Globus pallidus (tissue), 1 donor: ENCODE measurements at places on chromosomes 13 and 19.
A peak's percentile ranks its signal among the peaks of the same experiment; 100 is the strongest.

- DNase-seq: no peak
Measured at GRCh38 chr13:51733374-51734298, 70.3 kb downstream of the DHRS12 start.

DNA sequence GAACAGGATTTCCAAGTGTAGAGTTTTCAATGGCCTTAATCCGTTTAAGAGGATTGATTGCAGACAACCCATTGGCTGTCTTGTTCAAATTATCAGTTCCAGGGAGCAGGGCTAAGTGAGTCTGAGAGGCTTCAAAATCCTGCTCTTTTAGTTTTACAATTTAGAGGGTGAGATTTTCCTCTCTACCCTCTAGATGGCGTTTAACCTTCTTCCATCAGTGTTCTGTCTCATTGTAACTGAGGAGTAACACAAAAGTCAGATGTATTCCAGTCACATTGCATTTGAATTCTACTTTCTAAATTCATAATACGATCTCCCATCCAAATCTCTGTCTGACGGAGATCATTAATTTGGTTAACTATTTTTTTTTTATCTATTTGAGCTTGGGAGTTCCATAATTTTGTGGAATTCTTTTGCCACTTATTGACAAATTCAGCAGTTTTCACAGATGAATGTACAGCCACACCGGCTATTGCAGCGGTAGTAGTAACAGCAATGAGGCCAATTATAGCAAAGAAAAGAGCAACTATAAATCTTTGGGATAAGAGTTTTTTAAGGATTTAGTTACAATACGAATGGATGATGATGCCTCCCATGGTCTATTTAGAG, 7.8 kb upstream of the C19orf84 start:
- DNase-seq: no peak

DNA sequence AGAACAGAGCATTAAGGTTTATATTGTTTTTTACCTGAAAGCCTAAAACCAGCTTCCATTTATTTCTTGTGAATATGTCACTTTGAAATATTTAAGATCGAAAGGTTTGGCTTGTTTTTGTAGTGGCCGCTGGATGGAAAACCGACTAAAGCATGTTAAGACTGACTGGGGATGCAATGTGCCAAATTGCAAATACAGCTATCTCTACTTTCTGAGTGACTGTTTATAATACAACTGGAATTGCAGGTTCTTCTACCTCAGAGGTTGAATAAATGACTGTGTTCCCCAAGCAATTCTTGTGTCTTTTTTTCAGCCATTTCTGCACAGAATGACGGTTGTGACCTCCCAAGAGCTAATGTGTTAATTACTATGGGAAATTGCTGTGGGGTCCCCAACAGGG, 50.0 kb upstream of the TMTC4 start:
- DNase-seq: no peak

DNA sequence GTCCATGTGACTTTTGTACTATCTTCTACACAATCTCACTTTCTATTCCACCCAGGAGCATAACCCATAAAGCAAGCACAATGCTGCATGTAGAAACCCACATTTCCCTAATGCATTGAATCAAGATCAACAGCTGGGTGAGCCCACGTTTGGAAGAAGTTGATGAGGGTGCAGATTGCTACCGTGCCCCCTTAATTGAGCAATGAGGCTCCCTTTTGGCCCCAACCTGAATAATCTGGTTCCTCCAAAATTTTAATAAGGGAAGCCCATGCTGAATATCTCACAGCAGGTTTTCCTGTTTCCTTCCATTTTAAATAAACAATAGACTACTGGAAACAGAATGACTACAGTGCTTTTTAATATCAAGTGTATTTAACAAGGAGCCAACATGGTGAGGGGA, 403.6 kb upstream of the SGCG start:
- no peak for DNase-seq

GRCh38 chr19:12015015-12015752, 20.3 kb downstream of the ZNF433 start:
- DNase-seq: no peak

- no peak for DNase-seq
Measured at GRCh38 chr13:86559901-86560300, 760.7 kb upstream of the SLITRK6 start.

DNA sequence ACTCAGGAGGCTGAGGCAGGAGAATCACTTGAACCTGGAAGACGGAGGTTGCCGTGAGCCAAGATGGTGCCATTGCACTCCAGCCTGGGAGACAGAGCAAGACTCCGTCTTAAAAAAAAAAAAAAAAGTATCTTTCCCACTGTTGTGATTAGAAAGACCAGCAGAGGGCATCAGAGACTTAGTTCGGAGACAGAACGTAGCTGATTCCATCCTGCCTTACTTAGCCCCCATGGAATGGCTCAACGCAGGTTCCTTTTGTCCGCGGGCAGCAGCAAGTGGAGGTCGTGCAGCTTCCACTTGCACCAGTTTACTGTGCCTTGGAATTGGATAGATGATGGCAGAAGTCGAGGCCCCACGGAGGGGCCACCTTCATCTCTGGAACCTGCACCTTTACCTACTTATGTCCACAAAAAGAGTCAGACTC, 8.1 kb downstream of the TIMM29 start:
- DNase-seq: peak; percentile 57

DNA sequence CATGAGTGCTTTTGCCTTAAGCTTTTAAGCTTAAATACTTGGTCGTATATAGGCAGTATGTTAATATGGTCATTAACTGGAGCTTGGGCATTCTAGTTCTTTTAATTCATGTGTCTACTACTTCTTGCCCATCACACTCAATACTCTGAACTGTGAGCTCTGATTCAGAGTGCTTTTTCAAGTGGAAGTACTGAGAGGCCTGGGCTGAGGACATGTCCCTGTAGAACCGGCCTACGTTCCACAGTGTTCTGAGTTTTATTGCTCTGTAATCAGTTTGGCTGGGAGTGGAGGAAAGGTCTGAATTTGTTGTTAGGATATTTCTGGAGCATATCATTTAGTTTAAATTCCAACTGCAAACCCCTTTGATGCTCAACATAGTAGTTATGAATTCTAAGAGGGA, 1744.8 kb upstream of the MIR17HG start:
- DNase-seq: no peak

DNA sequence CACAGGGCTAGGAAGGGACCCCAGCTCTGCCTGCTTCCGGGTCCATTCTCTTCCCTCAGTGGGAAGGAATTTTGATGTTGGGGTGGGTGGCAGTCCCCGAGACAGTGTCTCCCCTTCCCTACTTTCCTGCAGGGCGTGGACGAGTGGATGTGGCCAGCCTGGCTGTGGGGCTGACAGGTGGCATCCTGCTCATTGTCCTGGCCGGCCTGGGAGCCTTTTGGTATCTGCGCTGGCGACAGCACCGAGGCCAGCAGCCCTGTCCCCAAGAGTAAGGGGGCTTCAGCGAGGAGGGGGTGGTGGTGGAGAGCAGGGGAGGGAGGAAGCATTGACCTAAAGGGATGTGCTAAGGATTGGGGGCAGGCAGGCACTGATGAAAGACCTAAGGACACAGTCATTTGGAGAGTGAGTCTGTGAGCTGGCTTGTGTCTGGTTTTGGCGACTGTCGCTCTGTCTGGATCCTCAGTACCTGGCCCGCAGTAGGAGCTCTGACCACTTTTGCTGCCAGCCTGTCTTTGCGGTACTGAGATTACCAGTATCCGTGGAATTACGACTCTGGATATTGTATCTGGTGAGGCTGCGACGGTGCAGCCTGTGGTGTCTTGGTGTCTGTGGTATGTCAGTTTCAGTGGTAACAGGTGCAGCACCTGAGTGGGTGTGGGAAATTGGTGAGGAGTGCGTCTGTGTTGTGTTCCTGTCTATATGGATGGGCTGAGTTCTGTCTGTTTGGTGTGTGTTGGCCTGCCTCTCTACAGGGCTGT, 2.4 kb upstream of the PRR12 start:
- DNase-seq: no peak

DNA sequence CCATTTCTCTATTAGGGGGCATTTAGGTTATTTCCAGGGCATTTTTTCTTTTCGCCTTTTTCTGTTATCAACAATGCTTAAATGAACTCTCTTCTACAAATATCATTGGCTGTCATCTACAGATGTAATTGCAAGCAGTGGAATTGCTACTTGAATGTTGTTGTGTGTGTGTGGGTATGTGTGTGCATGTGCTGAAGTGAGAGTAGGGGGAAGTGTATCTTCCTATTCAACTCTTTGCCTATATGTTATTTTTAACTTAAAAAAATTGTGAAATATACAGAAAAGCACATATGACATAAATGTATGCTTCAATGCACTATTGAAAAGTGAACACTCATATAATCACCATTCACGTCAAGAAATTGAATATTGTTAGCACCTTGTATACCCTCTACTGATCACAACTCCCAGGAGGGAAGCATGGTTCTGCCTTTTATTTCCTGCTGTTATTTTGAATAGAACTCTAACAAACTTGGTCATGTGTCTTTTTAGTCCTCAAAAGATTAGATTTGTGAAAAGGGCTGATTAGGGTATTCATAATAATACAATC, 24.7 kb downstream of the WDFY2 start:
- no peak for DNase-seq

DNA sequence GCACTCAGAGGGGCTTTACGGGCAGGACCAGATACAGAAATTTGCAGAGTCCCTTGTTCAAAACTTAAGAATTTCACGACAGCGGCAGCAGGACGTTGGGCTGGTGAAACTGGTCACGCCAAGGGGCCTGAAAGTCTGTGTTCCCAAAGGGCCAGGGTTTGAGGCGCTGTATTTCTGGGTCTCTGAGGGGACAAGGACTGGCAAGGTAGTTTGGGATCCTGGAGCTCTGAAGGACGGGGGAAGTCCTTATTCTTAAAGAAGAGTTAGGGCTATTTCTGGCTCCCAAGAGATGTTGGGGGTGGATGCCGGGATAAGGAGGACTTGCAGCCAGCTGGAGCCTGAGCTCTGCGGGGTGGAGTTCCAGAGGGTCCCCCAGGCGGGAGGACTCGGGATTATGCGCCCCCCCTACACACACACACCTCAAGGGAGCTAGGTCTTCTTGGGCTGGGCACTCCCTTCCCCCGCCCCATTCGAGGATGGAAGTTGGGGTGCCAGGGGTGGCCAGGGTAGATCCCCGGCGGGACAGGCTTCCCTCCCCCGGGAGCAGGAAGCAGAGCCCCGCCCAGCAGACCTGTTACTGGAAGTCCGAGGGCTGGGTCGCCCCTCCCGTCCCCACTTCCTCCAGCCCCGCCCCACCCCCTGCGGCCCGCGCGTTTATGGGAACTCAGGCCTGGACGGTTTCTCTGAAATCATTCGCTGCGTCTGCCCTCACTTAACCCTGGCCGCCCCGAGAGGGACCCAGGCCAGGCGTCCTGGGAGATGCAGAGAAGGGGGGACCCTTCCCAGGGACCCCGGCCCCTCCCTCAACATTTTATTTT, 5.6 kb downstream of the BCL3 start:
- no peak for DNase-seq

DNA sequence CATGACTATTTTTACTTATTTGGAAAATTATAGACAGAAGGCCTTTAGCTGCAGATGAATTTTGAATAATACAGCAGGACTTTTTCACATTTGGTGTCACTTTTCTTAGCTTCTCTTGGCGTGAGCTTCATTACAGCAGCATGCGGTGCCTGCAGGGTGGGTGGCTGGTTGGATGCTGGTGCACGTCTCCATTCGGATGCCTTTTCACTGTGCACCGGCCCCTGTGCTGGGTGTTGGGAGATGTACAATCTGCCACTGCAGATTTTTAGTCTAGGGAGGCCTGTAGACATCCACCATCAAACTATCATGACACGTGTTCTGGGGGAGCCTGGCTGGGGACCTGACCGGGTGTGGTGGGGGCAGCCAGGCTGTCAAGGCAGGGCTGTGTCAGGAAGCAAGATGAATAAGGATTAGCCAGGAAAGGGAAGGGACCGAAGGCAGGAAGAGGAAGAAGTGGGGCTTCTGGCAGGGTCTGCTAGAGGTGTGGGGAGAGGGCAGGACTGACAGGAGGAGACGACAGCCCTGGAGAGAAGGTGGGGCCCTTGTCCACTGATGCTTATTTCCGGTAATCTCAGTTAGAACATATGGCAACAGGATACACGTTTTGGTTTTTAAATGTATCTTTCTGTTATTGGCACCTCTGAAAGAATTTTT, 88.8 kb downstream of the ARHGEF7 start:
- no peak for DNase-seq
